ENCODE measurements at places on chromosomes 11 and 22.

DNA sequence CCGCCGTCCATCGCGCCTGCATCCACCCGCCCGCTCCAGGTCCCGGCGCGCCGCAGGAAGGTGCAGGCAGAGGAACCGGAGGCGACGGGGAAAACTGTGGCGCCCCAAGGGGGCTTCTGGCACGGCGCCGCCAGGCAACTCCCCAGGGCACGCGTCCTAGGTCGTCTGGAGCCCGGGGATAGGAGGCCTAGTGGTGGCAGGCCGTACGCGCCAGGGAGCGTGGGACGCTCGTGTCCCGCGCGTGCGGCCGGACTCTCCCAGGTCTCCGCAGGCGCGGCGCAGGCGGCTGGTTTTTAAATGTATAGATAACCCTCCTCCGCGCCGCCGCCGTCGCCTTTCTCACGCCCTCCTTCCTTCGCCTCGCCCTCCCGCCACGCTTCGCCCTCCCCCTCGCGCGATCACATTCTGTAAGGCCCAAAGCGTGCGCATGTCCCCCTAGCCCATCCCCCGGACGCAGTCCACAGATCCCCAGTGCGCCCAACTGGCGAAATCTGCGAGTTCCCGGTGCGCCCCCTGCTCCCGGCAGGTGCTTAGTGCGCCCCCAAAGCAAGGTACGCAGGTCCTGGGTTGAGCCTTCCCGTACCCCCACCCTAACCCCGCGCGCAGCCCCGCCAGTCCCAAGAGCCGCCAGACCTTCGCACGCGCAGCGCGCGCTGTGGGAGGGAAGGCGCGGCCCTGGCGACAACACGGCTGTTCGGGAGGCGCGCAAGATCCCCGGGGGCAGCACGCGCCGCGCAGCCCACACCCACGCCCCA is at the start of gene ASCL2:
ASCL2 (minus strand) TSS at position 267 of the 755 bp plus-strand sequence; CDS start at position 11, 256 bp downstream.
- H3K4me3 ChIP-seq, result peak within 1 kb of the TSS; percentile 31
- no peaks in the 10 kb centered on the region for H3K4me1 ChIP-seq
- no peaks in the 10 kb centered on the region for H3K36me3 ChIP-seq
- no peak within 1 kb of the TSS for H3K27ac ChIP-seq
- no peaks in the 10 kb centered on the region for H3K27me3 ChIP-seq
- no peak for DNase-seq

- H3K4me3 ChIP-seq, result no peak overlapping the region
- H3K4me1 ChIP-seq, result peaks cover 2% of the 10 kb centered on the region
- no peaks in the 10 kb centered on the region for H3K36me3 ChIP-seq
- no peak overlapping the region for H3K27ac ChIP-seq
- no peak for DNase-seq
- H3K27me3 ChIP-seq, result no peaks in the 10 kb centered on the region
Observed at GRCh38 chr11:14409891-14410290, 50.9 kb upstream of the RRAS2 start.

- H3K36me3 ChIP-seq, result no peaks in the 10 kb centered on the region
- no peaks in the 10 kb centered on the region for H3K4me1 ChIP-seq
- no peaks in the 10 kb centered on the region for H3K27me3 ChIP-seq
- no peak overlapping the region for H3K4me3 ChIP-seq
Observed at GRCh38 chr11:116641561-116642045, 131.2 kb downstream of the BUD13 start.

DNA sequence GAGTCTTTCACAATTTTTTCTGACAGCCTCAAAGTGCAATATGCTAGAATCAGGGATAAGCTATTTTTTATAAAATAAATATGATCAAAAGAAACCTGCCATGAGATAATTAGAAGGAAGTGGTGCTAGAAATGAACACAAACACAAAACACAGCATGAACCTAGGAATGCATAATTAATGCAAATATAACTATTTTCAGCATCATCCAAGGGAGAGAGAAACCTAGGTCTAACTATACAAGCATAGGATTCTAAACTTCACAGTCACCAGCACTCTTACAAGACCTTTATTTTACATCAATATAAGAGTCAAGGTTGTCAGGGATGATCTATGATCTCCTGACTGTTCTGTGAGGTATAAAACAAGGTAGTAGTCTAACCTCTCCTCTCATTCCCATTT is 29.2 kb downstream of the TTC28 start:
- no peaks in the 10 kb centered on the region for H3K27me3 ChIP-seq
- H3K4me3 ChIP-seq, result no peak overlapping the region
- no peak overlapping the region for H3K27ac ChIP-seq
- no peak for DNase-seq
- H3K36me3 ChIP-seq, result no peaks in the 10 kb centered on the region
- H3K4me1 ChIP-seq, result no peaks in the 10 kb centered on the region

DNA sequence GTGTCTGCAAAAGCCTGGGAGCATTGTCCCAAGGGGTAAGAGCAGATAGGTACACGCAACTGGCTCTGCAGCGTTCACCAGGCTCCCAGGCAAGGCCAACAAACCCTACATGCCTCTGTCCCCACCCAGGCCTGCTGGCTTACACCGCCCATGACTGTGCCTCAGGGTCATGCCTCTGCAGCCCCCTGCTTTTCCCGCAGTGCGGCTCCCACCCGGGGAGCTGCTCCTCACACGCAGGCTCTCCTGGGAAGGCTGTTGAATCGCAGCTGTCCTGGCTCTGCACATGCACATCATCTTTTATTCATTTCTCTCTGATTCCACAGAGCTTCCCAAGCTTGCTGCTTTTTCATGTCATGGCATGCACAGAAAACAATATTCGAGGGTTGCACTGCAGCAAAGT is 29.2 kb upstream of the B3GAT1 start:
- no peaks in the 10 kb centered on the region for H3K27me3 ChIP-seq
- no peak overlapping the region for H3K4me3 ChIP-seq
- H3K36me3 ChIP-seq, result no peaks in the 10 kb centered on the region
- H3K4me1 ChIP-seq, result no peaks in the 10 kb centered on the region

DNA sequence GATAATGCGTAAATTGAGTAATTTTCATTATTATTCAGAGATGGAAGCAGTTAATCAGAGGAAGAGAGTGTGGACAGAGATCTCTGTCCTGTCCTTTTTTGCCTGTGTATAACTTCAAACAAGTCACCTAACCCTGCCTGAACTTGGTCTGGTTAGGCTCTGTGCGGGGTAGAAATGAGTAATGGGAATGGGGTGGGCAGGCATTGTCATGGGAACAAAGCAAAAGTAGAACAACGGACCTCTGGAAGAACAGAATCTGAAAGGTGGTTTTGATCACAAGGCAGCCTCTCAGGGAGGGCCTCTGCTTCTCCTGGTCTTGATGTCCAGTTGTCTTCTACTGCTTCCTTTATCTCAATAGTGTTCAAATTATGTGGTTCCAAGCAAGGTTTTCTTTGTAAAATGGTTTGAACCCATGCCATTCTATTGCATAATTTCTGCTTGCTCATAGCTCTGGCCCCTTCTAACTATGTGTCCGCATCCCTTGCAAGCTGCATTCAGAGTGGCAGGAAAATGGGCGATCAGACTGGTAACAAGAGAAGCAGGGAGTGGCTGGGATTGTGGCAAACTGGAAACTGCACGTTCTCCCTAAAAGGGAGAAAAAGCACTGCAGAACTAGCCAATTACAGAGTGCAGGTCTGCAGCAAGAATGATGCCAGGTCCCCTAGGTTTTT is 76.1 kb downstream of the PRR5L start:
- H3K27ac ChIP-seq, result no peak overlapping the region
- no peak for DNase-seq
- no peaks in the 10 kb centered on the region for H3K27me3 ChIP-seq
- no peak overlapping the region for H3K4me3 ChIP-seq
- H3K4me1 ChIP-seq, result no peaks in the 10 kb centered on the region
- no peaks in the 10 kb centered on the region for H3K36me3 ChIP-seq

DNA sequence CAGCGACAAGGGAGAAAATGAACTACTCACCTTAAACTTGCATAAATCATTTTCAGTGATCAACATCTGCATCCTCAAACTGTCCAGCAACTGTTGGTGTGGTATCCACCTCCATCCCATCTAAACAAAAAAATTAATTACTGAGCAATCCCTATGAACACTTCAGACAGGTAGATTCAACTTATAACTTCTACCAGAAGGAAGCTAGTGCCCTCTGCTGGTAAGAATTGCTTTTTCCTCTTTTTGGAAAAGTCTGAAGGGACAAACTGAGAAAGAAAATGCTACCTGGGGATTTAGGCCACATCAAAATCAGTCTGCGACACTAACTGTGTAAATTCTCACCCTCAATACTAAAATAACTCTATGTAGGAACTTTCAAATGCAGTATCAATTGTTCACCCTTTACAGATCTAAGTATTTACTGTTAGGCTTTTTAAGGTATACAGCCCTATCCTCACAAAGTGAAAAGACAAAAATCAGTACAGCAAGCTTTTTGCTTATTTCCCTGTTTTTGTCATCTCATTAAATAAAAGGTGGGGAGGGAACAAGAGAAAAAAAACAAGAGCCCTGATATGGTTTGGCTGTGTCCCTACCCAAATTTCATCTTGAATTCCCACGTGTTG is 17.9 kb downstream of the CLNS1A start:
- H3K4me1 ChIP-seq, result no peaks in the 10 kb centered on the region
- DNase-seq, result no peak
- H3K4me3 ChIP-seq, result no peak overlapping the region
- H3K36me3 ChIP-seq, result peaks cover 5% of the 10 kb centered on the region

All from aorta (tissue), 5 donors.